Omental fat pad (tissue), 4 donors: ENCODE measurements at places on chromosomes 7 and 10.

GRCh38 chr10:85600026-85600743 lies 766.4 kb downstream of the GRID1 start:
- no peak for DNase-seq

- DNase-seq: no peak
Measured at GRCh38 chr10:62244785-62245467, 23.7 kb downstream of the RTKN2 start.

GRCh38 chr10:58237014-58237834 lies 30.5 kb downstream of the IPMK start:
- no peak for DNase-seq

GRCh38 chr7:84237533-84238173 lies 43.1 kb upstream of the SEMA3A start:
- DNase-seq: no peak

- DNase-seq: no peak
Measured at GRCh38 chr10:79025199-79025832, 43.5 kb upstream of the ZMIZ1 start.

GRCh38 chr10:29132551-29133111 lies 156.2 kb upstream of the LYZL1 start:
- DNase-seq: no peak

- DNase-seq: no peak
Measured at GRCh38 chr7:38189231-38189938, 11.3 kb downstream of the STARD3NL start.

DNA sequence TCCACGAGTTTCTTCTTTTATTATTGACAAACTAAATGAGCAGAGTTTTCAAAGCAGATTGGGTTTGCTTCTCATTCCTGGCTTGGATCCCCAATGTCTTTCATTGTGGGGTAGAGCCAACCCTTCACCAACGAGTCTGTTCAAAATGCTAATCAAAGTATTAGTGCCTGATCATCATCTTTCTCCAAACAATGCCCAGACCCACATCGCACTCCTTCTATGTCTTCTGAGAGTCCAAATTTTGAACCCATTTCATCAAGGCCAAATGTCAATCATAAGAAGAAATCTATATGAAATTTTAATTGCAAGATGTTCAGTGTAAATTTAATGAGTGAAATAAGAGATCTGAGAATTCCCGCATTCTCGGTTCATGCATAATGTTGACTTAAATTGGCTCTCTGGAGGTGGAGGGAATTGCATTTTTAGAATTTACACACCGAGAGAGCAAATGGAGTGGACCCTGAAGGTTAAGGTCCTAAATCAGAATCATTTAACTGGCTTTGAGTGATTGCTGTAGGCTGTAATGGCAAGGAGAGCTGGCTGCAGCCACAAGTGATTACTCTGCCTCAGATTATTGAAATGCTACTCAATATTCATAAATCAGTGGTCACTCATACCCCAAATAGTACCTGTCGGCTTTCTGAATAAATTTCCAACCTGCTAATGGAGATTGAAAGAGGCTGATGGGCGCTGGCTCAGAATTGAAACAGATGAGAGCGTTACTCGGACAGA lies 602.9 kb downstream of the TYW1 start:
- no peak for DNase-seq

- DNase-seq: no peak
Measured at GRCh38 chr10:73969224-73969841, 28.6 kb upstream of the VCL start.

DNA sequence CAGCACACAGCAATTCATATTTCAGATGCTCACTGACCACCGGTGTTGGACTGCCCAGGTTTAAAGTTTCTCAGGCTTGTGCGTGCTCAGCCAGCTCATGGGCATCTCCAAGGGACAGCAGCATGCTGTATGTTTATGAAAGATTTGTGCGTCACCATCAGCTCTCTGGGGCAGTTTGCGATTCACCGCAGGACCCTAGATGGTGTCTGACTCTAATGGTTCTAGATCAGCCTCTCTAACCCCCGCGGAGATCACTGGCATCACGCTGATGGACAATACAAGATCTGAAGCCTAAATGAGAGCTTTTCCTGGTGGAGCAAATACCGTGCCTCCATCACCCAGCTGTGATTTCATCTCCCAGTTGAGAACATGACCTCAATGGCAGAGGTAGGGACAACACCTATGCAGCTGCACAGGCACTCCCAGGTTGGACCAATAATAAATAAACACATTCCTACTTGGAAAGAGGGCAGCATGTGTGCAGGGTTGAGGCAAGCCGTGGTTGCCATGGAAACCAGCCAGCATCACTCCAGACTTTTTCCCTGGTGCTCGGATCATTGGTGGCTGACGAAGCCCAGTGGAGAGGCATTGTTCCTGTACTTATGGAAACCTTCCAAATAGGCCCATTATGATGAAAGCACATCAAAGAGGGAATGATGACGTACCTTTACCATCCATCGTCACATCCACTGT lies 253.6 kb downstream of the KCNMA1 start:
- DNase-seq: no peak

DNA sequence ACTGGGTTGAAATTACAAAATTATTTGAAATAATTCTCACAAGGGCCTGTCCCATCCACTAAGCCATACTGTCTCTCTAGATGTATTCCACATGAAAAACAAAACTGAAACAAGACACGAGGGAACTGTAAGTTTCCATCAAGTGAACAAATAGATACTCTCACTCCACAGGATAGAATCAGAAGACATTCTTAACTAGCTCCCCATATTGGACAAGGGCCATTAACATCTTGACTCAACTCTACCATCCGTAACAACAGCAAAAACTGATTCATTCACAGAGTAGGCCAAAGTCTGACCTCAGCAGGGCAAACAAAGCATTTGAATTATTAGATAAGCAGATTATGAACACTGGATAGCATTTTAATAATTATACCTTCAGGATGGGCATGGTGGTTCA lies 29.1 kb downstream of the UBE2H start:
- DNase-seq: no peak

DNA sequence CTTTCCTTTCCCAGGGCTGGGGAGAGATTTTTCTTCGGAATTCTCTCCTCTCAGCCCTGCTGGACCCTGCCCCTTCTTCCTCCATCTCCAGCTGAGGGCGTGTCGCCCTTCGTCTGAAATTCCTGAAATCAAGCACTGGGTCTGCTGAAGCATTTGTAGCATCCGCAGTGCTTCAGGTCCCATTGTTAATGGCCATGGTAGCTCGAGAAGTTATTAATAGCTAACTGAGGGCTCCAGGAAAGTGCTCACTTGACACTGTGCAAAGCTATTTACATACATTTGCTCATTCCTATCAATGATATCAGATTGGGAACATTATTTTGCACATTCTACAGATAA lies 515 bp downstream of the FAM149B1 start:
- DNase-seq: no peak

- no peak for DNase-seq
Measured at GRCh38 chr10:14545827-14546226, 215.1 kb upstream of the FRMD4A start.

DNA sequence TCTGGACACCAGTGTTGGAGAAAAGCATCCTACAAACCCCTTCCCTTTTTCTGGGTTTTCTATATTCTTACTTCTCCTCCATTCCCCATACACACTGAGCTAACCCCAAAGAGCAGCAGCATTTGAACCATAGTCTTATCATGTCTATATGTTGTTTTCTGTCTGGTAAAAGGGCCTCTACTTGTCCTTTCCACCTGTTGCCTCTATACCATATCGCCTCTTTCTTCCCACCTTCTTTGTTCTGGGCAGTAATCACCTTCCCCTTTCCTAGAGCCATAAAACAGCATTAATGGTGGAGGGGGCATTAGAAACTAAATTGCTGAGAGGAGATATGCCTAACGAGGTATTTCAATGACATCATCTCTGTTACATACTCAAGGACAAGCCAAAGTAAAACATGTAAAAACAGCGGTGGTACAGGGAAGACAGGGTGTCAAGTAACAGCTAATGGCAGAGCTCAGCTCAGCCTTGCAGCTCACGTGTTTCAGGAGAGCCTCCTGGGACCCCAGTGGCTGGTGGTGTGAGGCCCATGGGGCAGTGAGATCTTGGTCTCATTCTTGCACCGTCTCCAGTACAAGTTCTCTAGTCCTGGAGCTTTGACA lies 20.6 kb downstream of the NPY start:
- no peak for DNase-seq

GRCh38 chr7:147321504-147321903 lies 1204.9 kb downstream of the CNTNAP2 start:
- no peak for DNase-seq

DNA sequence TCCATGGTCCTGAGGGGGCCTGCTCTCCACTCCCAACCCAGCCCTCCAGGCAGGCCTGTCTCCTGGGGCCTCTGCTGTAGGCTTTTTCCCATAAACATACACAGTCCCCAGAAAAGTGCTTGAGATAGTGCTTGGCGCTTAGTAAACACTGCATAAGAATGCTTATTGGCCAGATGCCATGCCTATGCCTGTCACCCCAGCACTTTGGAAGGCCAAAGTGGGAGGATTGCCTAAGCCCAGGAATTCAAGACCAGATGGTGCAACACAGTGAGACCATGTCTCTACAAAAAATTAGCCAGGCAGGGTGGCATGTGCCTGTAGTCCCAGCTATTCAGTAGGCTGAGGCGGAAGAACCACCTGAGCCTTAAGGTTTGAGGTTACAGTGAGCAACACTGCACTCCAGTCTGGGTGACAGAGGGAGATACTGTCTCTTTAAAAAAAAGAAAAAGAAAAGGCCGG lies 24.6 kb upstream of the ASL start:
- DNase-seq: no peak

- DNase-seq: no peak
Measured at GRCh38 chr10:128109707-128110106, 16.5 kb downstream of the MKI67 start.

DNA sequence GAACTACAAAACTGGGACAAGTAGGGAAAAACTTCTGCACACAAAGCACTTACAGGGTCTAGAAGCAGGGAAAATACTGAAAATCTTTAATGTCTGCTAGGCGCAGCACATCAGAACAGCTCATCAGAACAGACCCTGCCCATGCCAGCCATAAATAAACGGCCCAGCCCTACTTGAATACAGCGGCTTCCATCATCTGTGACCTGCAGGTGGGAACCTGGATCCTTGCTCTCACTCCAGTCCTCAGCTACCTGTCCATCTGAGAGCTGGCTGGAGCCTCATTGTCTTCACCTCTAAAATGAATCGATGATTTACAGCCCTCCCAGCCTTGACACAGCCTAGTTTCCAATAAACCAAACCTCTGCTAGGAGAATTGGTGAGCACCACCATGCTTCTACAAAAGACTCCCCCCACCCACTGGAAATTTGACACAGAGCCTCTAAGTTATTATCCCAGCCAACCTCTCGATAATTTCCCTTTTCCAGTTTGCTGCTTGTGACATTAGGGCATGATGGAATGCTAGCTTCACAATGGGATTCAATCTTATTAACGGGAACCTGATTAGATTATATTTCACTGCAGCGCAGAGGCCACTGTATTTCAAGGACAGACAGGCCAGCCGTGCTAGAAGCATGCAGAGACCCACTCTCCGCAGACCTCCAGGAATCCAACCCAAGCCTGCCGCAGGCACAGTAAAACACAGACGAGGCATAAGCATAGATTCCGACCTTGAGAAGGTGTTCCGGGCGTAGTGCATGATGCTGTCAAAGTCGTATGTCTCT lies 61.6 kb upstream of the OPALIN start:
- DNase-seq: no peak

DNA sequence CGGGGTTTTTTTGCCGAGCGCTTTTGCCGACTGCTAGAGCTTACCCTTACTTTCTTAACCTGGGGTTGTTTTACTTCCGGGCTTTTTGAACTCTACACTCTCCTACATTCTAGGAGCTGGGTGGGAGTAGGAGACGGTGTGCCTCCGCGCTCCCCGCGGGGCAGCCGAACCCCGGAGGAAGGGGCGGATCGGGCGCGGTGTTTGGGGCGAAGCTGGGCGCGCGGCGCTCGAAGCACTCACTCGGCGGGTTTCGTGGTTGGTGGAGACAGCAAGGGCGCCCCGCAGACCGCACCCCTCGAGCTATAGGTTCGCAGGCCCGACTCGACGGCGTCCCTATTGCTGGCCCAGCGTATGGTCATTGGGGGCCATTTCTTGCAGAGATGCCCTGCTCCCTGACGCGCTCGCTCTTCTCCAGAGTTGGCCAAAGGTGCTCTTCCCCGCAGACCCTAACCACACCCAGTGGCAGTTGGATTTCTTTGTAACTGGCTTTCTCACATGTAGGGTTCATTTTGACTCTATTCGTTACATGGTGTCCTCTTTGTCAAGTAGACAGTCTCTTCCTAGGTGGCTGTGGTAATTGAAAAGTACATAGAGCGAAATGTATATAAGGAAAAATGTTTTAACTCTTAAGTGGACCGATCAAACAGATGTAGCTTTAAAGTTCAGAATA lies 364 bp downstream of the ZNF518A start:
- no peak for DNase-seq

DNA sequence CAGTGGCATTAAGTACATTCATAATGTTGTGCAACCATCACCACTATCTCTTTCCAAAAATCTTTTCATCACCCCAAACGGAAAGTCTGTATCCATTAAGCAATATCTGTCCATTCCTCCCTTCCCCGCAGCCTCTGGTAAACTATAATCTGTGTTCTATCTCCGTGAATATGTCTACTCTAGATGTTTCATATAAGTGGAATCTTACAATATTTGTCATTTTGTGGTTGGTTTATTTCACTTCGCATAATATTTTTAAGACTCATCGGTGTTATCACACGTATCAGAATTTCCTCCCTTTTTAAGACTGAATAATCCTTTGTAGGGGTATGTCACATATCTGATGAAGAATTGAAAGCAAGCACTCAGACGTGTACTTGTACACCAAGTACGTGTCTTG lies 86.0 kb upstream of the FGFR2 start:
- DNase-seq: no peak

- DNase-seq: no peak
Measured at GRCh38 chr7:23357190-23358093, 58.3 kb downstream of the MALSU1 start.

DNA sequence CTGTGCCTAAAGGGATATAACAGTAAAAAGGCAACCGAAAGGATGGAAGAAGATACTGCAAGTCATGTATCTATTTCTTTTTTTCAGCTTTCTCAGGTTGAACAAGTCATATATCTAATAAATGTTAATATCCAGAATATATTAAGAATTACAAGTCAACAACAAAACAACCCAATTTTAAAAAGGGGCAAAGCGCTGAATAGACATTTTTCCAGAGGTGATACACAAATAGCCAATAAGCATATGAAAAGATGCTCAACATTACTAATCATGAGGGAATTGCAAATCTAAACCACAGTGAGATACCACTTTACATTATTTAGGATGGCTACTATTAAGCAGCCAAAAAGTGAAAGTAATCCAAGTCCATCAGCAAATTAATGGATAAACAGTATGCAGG lies 23.0 kb downstream of the DBF4 start:
- DNase-seq: no peak

DNA sequence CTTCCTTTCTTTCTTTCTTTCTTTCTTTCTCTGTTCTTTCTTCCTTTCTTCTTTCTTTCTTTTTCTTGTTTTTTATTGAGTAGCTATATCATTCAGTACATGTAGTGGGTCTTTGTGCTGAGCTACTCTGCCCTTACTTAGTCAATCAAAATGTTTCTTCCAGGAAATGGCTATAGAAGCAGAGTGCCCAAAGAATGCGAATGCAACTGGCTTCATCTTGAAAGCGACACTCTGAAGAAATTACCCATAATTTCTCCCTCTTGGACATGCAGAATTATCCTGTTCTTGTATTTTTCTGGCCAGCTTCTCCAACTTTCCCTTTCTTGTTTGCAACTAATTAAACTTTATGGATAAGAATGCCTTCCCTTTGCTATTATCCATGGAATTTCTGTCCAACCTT lies 441.5 kb downstream of the MAGI2 start:
- DNase-seq: no peak
